ENCODE measurements at places on chromosomes 16 and 17. TPM values are rescaled to one million over a fixed set of nuclear protein-coding genes. Genes with fewer than 3 reads are reported as not detected.

Gene SOST
- total RNA-seq: 0.09 TPM

Gene OTOP2
- total RNA-seq: not detected

DNA sequence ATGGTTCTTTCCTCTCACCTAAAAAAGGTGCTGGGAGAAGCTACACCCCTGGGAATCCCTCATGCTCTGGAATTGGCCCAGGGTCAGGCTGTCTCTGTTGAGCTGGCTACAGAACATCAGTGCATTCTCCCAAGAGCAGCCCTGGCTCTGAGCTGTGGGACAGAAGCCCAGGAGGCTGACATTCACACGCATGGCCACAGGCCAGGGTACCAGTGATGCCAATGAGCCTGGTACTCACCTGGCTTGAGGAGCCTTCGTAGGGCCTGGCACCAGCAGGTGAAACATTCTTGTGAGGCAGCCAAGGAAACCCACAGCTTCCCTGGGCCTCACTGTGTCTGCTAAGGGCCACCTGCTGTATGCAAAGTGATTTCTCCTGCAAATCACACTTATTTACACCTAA is 121.7 kb upstream of the CCL2 start:
- no peaks in the 10 kb centered on the region for H3K27me3 ChIP-seq
- H3K27ac ChIP-seq: no peak overlapping the region
- H3K36me3 ChIP-seq: no peaks in the 10 kb centered on the region
- H3K4me1 ChIP-seq: no peaks in the 10 kb centered on the region
- H3K4me3 ChIP-seq: no peak overlapping the region

Gene SRSF2
- total RNA-seq: 155 TPM

Gene SLX1B
- total RNA-seq: 35.5 TPM

Gene NOG
- 0.98 TPM for total RNA-seq

DNA sequence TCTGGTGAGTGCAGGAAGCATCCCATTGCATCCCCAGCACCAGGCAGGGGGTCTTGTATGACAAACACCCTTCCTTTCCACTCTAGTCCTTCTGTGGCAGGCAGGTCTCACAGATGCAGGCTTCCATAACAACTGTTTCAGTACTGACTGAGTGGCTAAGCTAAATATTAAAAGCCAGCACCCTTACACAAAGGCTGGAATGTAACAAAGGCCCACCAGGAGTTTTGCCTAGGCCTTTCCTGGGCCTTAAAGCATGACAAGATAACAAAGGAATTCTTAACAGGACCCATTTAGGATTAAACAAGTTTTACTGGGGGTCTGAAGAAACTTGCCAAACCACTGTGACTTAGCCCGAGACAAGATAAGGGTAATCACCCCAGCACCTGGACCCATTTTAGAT is 228.9 kb upstream of the RPL38 start:
- no peaks in the 10 kb centered on the region for H3K36me3 ChIP-seq
- H3K4me3 ChIP-seq: no peak overlapping the region
- no peaks in the 10 kb centered on the region for H3K27me3 ChIP-seq
- H3K4me1 ChIP-seq: no peaks in the 10 kb centered on the region
- DNase-seq: no peak

DNA sequence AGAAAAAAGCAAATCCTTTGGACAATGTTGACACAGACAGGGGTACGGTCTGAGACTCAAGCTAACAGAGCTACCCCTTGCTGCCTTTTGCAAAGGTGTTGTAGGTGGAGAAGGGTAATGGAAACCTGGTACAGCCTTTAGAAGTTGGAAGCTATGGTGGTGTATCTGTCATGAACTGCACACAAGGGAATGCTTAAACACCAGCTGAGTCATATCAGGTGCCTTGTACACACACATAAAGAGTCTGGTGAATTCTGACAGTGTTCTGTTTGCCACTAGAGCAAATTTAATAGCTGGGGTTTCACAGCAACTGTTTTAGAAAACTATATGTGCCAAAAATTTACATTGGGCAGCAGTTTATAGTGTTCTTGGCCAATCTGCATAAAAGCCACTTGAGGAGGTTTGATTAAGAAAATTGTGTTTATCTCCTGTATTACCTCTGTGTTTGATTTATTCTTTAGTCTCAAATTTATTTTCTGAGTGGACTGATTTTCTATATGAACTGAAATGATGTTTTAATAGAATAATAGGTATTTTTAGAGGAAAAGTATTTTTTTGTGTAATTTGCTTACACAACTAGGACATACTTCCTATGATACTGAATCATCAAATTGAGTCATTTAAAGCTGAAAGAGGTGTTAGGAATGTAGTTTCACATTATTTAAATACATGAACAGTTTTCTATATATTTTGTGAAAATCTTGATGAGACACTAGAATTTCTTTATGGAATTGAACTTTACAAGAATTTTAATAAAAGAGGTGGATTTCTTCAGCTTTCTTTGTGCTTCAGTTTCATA is 136.9 kb downstream of the MAP2K6 start:
- no peak overlapping the region for H3K4me3 ChIP-seq
- H3K4me1 ChIP-seq: no peaks in the 10 kb centered on the region
- DNase-seq: no peak

- no peak overlapping the region for H3K27ac ChIP-seq
- H3K27me3 ChIP-seq: no peaks in the 10 kb centered on the region
- DNase-seq: no peak
- no peaks in the 10 kb centered on the region for H3K4me1 ChIP-seq
Observed at GRCh38 chr16:56463153-56463552, 11.8 kb downstream of the OGFOD1 start.

DNA sequence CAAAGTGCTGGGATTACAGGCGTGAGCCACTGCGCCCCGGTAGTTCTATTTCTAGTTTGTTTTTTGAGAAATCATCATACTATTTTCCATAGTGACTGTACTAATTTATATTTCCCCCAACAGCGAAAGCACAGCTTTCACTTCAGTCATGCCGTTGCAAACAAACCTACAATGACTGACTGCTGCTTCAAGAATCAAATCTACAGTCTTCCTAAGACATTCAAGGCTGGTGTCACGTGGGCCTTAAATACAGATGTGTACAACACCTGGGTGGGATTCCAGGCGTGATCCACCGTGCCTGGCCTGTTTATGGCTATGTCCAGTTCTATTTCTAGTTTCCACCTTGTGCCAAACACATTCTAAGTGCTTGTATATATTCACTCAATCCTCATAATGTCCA is 72.0 kb downstream of the ABCC6 start:
- peaks cover 15% of the 10 kb centered on the region for H3K36me3 ChIP-seq
- H3K4me1 ChIP-seq: no peaks in the 10 kb centered on the region
- no peak for DNase-seq
- no peak overlapping the region for H3K4me3 ChIP-seq

Measured in kidney (tissue), 22 donors.